Fibroblast of skin of abdomen (primary cell): ENCODE measurements at places on chromosomes 11 and 22.

DNA sequence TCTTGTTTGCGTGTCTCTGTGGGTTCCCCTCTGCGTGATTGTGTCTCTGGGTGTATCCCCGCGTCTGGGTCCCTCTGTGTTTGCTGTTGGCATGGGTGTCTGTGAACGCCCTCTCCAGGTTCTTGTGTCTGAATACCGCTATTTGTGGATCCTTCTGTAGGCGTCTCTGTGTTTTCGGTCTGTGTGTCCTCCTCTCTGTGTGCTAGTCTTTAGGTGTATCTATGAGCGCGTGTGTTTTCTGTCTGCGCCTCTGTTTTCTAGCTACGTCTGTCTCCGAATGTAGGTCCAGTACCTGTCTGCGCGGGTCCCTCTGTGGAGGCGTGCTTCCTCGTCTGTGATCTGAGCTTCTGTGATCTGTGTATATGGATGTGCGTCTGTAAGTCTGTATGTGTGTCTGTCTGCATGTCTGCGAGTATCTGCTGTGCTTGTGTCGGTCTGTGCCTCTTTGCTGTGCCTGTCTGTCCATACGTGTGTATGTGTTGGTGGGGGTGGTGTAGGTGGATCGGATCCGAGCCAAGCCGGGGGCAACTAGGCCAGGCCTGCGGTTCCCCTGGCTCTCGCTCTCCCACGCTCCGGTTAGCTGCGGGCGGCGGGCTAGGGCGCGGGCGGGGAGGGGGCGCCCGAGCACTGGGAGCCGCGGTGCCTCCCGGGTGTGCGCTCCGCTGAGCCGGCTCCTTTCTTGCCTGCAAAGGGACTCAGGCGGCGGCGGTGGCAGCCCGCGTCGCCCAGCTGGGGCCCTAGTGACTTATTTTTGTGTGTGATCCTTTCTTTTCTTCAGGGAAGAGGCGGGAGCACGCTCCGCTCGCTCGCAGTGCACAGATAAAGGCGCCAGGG lies 105.3 kb upstream of the E2F8 start:
- no peak for DNase-seq

- DNase-seq = no peak
Observed at GRCh38 chr11:69259096-69259495, 34.9 kb upstream of the MYEOV start.

DNA sequence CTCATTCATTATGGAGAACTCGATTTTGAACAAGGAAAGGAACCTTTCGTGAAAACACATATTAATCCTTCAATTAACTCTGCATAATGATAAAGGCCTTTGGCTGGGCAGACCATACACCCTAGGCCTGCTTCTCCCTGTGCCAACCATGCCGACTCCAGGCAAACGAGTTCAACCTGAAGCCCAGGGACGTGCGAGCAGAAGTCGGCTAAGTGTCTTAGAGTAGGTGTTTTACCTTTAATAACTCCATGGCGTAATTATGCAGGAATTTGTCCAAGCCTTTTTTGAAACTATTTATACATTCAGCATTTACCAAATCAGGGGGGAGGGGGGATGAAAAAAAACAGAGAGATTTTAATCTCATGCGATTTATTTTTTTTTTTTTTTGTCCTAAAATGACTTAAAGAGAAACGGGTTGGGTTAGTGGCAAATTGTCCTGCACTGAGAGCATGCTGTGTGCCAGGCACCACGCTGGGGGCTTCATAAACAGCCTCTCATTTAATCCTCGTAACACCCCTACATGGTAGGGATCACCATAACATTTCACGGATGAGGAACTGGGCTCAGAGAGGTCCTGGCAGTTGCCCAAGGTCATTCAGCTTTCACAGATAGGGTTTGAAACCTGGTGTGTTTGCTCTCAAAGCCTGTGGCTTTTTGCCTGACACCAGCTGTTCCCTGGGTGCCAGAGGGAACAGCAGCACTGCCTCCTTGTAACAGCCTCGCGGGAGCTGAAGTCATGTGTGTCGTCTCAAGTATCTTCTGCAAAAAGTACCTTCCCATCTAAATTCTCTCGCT lies 423.9 kb downstream of the MN1 start:
- no peak for DNase-seq

DNA sequence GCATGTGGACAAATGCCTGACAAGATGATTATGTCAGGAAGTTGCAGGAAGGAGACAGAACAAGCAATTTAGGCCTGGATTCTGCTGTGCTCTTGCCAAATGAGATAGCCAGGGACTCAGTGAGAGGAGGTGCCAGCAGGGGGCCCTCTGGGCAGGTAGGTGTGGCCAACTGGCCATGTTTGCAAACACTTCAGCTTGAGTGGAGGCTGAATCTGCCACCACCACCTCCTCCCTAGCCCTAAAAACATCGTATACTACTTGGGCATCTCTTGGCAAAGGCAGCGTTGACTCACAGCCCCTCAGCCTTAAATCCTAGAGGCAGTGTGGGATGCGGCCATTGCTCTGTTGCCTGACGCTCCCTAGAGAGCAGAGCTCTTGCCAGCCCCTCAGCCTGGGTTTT lies 95.1 kb upstream of the PLET1 start:
- no peak for DNase-seq

GRCh38 chr11:72766152-72766902 lies 14.1 kb upstream of the ARAP1 start:
- DNase-seq = no peak

GRCh38 chr11:58963551-58964104 lies 24.3 kb downstream of the GLYATL1 start:
- peak; percentile 50 for DNase-seq

DNA sequence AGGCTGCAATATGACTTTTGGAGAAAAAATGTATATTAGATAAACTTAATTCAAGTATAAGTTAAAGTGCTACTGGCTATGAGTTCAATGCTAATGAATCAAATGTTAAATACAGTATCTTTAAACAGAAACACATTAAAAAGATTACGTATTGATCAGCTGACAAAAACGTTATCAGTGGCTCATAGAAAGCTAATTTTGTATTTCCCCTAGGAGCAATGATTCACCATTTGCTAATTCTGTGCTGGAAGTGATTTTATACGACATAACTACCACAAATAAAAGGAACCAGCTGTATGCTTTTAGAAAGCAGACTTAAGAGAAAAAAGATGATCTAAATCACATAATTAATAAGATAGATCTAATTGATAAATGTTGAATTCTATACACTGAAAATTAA lies 43.6 kb downstream of the MRE11 start:
- DNase-seq = peak; percentile 23

DNA sequence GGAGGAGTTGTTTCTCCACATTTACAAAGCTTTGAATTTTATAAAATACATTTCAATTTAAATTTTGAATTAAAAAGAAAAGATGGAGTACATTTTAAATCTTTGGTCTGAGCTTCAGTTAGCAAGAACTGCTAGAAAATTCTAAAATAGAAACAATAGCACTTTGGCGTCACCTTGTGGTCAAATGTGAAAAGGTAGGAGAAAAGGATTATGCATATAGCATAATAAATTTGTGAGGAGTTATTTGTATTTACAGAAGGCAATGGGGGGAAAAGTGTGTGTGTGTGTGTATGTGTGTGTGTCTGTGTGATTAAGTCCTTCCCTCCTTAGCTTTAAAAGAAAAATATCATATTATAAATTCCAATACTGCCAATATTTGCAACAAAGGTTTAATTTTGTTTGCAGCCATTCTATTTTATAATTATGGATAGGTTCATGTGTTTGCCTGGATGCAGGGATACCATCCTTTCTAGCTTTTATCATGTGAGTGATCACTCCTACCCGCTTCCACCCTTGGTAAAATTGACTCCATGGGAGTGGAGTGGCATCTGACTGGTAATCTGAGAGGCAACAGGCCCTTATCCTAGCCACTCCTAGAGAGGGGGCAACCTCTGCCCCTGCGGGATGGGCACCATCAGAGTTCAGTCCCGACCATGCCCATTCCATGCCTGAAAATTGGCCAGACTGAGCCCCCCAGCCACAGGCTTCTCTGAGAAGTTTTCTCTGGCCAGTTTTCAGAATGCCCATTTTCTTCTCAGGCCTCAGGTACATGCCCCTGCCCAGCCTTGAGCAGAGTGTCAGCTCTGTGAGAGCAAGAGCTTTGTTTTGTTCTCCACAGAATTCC lies 13.6 kb upstream of the LGR4 start:
- DNase-seq = peak; percentile 64

DNA sequence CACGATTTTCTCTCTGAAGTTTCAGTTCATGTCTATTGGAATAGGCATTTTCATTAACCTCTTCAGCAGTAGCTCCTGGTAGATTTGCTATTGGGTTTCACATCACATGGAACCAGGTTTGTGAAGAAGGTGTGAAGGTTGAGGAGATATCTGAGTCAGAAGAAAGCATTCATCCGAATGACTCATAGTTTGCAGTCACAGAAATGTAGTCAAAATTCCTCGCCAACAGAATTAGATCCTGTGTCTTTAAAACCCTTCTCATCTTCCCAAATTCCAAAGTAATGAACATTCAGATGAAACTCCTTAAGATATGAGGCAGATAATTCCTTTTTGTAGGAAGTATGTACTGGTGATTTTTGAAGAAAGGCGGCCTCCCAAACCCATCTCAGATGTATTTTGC lies 125.0 kb upstream of the LARGE1 start:
- no peak for DNase-seq

GRCh38 chr22:22878211-22878570 lies 9.4 kb upstream of the IGLL5 start:
- no peak for DNase-seq
